ENCODE measurements at places on chromosomes 3 and 15.

DNA sequence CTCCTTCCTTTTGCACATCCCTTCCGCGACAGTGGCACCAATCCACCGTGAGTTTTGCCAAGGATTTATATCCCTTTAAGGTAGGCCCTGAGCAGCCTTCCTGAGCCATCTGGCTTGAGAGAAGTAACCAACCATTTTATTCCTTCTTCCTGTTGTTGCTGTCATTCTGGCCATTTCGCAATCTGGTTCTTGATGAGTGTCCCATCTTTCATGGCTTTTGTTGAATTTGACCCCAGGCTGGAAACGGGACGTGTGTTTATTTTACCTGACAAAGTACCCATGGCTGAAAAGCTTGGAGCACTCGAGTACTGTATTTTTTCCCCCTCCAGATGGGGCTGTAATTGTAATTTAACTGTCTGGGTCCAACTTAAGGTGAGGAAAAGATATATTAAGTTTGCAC, 173.4 kb downstream of the WNT5A start:
- no peak for DNase-seq

- no peak for DNase-seq
These were observed 153.9 kb upstream of the PPP2R3A start for GRCh38 chr3:135811651-135812050.

GRCh38 chr3:119676020-119676419, 1.2 kb downstream of the COX17 start:
- DNase-seq: no peak

- DNase-seq: no peak
These were observed 50.3 kb upstream of the PLXND1 start for GRCh38 chr3:129656659-129657247.

- no peak for DNase-seq
These were observed 67.9 kb downstream of the MYO1E start for GRCh38 chr15:59304807-59305206.

GRCh38 chr3:172173316-172174254, 134.2 kb downstream of the FNDC3B start:
- no peak for DNase-seq

DNA sequence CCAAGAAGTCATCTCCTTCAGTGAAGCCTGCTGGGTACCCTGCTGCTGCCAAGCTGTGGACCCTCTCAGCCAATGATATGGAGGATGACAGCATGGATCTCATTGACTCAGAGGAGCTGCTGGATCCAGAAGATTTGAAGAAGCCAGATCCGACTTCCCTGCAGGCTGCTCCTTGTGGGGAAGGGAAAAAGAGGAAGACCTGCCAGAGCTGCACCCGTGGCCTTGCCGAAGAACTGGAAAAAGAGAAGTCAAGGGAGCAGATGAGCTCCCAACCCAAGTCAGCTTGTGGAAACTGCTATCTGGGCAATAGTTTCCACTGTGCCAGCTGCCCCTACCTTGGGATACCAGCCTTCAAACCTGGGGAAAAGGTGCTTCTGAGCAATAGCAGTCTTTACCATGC, 13.7 kb upstream of the ANP32A start:
- DNase-seq: no peak

- DNase-seq: no peak
These were observed 95.7 kb downstream of the CPN2 start for GRCh38 chr3:194255252-194256039.

DNA sequence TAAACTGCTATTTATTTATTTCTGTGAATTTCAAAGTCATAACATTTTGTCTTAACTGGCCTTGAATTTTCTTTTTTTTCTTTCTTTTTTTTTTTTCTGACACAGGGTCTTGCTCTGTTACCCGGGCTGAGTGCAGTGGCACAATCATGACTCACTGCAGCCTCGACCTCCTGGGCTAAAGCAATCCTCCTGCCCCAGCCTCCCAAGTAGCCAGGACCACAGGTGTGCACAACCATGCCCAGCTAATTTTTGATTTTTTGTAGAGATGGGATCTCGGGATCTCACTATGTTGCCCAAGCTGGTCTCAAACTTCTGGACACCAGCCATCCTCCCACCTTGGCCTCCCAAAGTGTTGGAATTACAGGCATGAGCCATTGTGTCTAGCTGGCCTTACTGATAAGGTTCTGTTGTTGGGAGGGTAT, 77.4 kb upstream of the TNFSF10 start:
- DNase-seq: no peak

DNA sequence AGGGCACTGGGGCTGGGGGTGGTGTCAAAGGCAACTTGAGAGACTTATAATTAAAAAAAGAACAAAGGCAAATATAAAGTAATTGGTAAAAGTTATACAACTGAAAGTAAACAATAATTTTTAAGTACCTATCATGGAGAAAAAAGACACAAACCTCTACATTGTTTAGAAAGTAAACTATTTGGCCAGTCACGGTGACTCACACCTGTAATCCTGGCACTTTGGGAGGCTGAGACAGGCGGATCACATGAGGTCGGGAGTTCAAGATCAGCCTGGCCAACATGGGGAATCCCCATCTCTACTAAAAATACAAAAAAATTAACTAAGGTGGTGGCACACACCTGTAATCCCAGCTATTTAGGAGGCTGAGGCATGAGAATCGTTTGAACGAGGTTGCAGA, 25.8 kb downstream of the RPSA start:
- no peak for DNase-seq

- DNase-seq: no peak
These were observed 63.3 kb downstream of the ABHD5 start for GRCh38 chr3:43753741-43754715.

DNA sequence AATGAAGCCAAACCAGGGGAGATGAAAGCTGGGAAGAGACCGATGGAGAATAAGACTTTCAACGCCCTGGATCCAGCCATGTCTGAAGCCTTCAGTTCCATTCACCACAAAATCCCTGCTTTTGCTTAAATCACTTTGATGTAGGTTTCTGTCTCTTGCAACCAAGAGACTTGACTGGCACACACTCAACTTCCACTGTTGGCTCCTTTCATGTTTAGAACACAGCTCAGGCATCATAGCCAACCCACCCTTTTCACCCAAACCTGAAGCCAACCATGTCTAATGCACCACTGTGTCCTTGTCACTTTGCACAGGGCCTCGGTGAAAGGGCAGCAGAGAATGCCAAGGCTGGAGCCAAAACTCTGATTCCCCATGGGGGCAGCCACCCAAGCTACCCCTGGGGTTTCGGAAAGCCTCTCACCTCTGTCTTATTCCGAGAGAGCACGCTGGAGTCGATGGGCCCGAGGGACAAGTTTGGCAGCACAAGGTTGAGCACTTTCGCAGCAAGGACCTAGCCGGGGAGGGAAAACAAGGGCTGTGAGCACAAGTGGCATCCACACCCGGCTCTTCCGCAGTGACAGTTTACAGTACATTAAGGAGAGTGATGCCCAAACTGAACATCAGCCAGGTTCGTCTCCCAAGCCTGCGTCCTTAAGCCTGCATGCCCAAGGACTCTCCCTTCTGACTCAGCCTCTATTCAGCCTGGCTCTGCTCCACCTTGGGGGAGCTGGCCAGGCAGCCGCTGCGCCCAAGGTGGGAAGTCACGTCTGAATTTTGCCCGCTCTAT, 37.6 kb downstream of the ABTB1 start:
- no peak for DNase-seq

- no peak for DNase-seq
These were observed 67.8 kb downstream of the NSUN3 start for GRCh38 chr3:94130690-94131089.

DNA sequence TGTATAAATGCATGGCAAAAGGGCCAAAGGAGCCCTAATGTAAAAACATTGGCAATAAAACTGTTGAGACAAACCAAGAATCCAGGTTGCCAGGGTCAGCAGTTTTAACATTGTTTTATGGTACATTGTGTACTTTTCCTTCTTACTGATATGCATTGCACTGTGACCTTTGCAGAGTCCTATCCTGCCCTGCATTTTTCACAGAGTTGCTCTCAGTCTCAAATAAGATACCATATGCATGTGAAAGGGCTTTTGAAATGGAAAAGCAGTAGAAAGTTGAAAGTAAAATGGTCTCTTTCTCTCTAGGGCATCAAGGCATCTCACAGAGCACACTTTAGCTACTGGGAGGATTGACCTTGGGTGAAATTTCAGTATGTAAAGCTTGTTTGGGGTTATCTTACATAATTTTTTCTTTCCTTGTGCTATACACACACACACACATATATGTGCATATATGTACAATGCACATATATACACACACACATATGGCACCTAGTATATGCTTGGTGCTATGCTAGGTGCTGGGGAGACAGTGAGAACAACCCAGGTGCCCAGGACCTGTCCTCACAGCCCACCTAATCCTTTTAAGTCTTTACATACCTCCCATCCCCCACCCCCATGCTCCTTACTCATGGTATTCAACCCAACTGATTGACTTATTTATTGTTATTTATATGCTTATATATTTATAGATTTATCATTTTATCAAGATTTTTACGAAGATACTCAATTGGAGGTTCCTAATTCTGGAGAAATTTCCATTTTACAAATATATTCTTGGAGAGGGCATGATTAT, 1.2 kb upstream of the PPP2R3A start:
- no peak for DNase-seq

DNA sequence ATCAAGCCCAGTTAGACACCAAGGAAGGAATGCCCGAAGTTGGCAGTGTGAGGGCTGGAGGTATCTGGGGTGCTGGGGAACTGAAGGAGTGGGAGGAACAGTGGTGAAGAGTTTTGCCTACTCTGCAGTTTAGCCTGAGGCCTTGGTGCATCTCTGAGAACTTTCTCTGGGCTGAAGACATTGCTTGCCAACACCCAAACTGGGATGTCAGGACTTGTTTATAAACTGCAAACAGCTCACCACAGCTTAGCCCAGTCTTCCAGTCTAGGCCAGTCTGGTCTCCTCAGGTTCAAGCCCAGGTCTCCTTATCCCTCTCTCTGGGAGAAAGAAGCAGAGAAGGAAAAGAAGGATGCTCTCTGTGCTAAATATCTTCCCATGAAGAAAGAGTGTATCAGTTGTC, 68.0 kb upstream of the BOC start:
- DNase-seq: no peak

- no peak for DNase-seq
These were observed 13.6 kb upstream of the ZNF774 start for GRCh38 chr15:90338532-90338931.

- no peak for DNase-seq
These were observed 29.6 kb downstream of the MGA start for GRCh38 chr15:41689834-41690233.

DNA sequence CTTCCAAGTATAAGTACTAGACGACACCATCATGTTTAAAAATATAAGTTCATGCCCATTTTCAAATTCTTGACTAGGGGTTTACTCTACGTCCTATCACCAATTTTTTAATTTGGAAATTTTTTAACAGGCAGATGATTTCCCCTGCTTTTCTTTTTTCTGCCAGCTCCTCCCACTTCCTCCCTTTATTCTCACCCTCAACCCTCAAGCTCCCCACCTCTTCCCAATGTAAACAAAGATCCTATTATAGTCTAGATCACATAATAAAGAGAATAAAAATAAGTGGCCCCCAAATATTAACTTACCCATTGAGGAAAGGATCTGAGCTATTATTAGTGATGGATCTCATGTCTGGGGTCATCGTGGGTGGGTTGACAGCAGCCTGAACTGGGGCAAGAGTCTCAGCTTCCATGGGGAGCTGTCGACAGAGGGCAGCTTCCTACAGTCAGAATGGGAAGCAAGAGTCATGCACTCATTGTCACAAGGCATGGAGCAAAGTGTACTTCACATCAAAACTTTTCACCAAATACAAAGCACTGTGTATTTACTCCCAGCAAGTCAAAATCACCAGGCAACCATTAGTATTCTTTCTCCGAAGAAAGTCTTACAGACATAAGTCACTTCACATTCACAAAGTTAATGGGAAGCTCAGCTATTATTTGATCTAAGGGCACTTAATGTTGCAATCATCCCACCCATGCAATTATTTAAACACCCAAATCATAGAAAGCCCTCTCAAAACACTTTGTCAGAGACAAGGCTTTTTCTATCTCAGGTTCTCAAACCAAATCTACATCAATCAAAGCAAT, 53.2 kb downstream of the TM4SF4 start:
- DNase-seq: no peak

DNA sequence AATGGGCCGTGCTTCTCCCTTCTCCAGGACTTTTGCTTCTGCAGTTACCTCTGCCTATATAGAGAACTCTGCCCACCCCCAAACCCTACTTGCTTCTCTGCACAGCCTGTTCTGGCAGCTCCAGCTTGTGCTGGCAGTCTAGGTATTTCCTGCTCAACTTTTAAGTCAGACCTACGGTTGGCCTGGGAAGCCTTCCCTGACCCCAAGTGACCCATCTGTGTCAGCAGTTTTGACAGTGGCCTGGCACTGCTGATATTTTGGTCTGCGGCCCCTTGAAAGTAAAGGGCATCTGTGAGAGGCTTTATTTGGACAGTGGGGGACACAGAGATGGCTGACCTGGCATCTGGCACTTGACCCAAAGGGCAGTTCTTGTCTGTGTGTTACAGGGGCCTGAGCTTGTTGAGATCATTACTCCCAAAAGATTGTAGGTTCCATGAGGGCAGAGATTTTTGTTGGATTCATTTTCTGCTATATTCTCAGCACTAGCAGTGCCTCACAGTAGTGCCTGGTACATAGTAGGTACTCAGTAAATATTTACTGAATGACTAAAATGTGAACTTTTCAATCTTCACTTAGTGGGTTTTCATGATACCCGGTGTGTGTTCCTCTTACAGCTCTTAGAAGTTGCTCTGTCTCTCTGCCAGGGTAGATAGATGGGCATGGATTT, 55.2 kb upstream of the TRAK1 start:
- DNase-seq: no peak

- DNase-seq: no peak
These were observed 17.6 kb upstream of the ACTL6A start for GRCh38 chr3:179544981-179545645.

DNA sequence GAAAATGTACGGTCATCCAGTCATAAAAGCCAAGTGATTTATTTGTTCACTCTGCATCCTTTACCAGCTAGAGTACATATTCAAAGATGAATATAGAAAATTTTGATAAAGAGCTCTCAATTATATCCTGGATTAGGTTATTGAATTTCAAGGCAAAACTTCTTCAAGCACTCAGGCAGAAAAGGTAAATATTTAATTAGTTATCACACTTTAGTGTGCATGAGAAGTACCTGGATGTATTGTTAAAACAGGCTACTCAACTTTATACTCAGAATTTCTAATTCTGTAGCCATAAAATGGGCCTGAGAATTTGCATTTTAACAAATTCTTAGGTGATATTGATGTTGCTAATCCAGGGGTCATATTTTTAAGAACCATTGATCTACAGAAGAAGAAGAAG, 45.3 kb downstream of the ILDR1 start:
- DNase-seq: no peak

- DNase-seq: no peak
These were observed 35.1 kb downstream of the CCDC54 start for GRCh38 chr3:107412376-107412775.

DNA sequence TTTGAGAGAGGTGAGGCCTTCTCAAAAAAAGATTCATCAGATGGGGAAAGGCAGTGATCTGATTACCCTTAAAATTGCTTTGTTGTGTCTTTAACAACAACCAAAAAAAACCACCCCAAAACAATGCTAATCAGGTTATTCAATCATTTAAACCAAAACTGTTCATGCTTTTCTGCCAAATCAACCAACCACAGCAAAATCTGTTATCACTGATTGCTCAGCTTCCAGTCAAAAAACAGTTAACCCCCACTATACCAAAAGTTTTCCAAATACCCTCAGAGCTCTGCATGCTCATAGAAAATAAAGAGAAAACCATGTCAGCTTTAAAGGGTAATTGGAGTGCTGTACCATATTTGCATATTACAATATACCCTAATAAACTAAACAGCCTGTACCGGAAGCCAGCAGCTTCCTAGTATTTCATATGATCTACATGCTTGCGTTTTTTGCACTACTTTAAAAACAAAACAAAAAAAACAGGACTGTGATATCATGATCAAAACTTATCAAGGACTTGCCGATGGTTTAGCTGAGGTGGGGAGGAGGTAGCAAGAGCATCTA, 22.8 kb downstream of the SATB1 start:
- DNase-seq: no peak
